Stimulated activated CD8-positive, alpha-beta memory T cell treated with anti-CD3 and anti-CD28 coated beads, Interleukin-15, amount 100 ng/mL, for 24 hours (primary cell): ENCODE measurements at places on chromosomes 2 and 18.

GRCh38 chr2:218748741-218749441 is 33.1 kb upstream of the CYP27A1 start:
- DNase-seq: no peak

DNA sequence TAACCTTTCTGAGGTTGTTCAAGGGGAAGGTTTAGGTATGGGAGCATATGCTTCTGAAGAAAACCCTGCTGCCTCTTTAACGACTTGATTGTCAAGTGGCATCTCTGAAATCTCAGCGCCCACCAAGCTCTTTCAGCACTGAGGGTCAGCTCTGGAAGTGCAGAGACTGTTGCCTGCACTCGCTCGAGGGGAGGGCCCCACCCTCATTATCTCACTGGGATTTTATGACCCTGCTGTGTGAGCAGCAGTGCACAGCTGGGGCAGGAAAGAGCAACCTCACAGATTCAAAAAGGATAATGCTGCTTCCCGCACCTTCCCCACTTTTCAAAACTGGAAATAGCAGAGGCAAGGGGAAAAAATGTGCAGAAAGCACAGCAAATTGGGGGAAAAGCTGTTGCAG is 56.9 kb upstream of the SPRED2 start:
- no peak for DNase-seq

GRCh38 chr18:63107171-63107845 is 212.3 kb downstream of the BCL2 start:
- DNase-seq: no peak

DNA sequence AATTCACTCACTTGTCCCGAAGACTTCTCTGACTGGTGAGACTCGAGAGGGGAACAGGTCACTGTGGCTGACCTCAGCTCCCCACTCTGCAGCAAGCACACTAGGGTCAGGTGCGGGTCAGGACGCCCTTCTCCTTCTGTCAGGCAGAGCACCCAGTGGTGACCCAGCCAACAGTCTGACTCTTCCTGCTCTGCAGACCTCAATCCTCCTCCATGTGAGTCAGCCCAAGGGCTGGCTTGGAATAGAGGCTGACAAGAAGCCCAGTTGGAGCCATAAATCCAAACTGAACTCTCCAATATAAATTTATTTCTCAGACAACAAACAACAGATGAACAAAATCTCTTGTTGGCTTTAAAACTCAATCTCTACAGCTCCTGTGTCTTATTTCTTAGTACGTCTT is 253.1 kb downstream of the SH3BP4 start:
- DNase-seq: no peak

DNA sequence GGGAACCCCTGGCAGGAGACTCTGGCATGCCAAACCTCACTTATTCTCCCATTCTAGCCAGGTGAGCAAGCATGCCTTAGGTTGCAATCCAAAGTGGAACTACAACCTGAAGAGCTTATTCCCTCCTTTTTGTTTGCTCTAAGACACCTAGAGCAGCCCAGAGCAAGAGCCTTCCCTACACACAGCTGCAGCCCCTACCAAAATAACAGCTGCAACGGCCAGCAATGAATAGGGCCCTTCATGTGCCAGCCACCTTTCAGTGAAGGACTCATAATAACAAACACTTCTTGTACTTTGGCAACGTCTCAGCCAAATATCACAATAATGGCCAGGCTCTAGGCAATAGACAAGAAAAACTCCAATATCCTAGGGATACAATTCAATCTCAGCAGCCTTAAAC is 178.7 kb downstream of the ALK start:
- no peak for DNase-seq

GRCh38 chr2:240437551-240437860 is 2.0 kb downstream of the GPC1 start:
- DNase-seq: no peak

DNA sequence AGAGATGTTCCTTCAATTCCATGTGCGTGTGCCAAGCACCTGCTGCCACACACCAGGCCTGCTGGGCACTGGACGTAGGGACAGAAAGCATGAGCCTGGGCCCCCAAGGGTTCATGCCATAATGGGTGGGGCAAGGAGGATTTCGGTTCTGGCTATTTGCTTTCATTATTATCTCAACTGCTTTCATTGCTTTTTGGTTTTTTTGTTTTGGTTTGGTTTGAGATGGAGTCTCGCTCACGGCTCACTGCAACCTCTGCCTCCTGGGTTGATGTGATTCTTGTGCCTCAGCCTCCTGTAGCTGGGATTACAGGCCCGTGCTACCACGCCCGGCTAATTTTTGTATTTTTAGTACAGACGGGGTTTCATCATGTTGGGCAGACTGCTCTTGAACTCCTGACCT is 57.2 kb downstream of the SF3B1 start:
- no peak for DNase-seq

DNA sequence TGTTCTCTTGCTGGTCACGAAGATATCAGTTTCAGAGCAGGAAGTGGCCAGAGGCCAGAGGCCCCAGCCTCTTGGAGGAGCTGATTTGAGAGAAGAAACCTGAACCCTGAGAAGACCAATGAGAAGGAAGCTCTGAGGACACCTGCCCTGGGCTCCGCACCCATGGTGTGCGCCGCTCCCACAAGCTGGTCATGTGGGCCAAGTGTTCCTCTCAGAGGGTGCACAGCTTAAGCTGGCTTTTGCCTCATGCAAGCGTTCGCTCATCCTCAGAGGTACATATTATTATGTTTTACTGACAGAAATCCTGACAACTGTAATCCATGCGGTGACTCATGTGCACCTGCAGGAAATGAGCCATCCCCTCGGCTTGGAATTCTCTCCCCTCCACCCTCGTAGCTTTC is 316.1 kb upstream of the MYT1L start:
- no peak for DNase-seq
